Foreskin keratinocyte (primary cell): ENCODE measurements at places on chromosomes 1 and 21.

DNA sequence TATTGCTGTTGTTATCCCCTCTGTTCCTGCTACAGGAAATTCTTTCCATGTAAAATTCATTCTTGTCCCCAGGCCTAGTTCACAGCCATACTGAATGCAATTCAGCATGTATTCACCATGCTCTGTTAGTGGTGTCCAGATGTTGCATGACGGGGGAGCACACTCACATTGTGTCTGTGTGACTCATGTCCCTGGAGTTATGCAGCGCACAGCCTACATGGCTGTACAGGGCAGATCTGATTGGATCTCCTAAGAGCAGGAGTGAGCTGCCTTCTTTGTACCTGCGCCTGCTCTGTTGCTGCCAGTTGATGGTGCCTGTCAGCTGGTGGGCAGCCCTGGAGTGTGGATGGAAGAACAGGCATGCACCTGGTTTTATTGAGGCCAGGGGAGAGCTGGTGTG is 17.6 kb downstream of the HTR6 start:
- peak; percentile 61 for DNase-seq

GRCh38 chr1:225347123-225347683 is 80.6 kb downstream of the LBR start:
- no peak for DNase-seq

GRCh38 chr1:40783001-40783905 is at the start of gene KCNQ4:
Gene KCNQ4 (plus strand): TSS chr1:40783787. CDS start chr1:40784094, 307 bp downstream.
- DNase-seq = no peak

DNA sequence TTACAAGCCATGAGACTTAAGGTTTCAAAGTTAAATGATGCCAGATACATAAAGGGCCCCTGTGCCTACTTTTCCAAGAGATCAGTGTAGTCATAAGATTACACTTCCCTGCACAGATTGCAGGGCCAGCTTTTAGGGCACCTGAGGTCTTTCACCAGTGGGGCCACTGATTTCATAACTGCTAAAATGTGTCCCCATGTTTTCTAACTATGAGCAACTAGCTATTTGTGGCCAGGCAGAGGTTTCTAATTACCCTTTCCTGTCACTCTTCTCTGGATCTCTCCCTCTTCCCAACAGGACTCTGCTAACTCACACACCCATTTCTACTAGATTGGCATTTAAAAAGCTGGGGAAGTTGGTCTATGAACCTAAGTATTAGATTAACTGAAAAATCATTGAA is 207.1 kb upstream of the SGIP1 start:
- DNase-seq = no peak

DNA sequence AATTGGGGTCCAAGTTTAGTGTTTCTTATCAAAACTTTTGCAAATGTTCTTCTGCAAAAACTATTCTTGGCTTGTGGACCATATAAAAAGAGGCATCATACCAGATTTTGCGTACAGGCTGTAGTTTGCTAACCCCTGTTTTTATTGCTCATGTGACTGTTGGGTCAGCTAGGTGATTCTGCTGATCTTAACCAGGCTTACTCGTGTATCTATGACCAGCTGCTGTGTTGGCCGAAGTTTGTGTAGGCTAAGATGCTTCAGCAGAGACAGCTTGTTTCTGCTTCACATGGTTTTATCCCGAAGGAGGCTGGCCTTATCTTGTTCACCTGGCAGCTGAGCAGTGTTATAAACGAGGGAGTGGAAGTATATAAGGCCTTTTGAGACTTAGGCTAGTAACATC is 38.2 kb downstream of the POU2F1 start:
- no peak for DNase-seq

GRCh38 chr1:40045182-40045581 is 4.7 kb downstream of the CAP1 start:
- DNase-seq = no peak
